ENCODE measurements at places on chromosomes 5 and 9. TPM values are rescaled to one million over a fixed set of nuclear protein-coding genes. Genes with fewer than 3 reads are reported as not detected.

PCDHB8 gene
- total RNA-seq: not detected

AJM1 gene
- 2.0 TPM for total RNA-seq

PAPPA gene
- 0.78 TPM for total RNA-seq

CACFD1 gene
- total RNA-seq: 5.3 TPM
